Activated B cell treated with CpG ODN at 0.5 μM for 24 hours (primary cell): ENCODE measurements at places on chromosomes 11 and 22. TPM values are rescaled to one million over a fixed set of nuclear protein-coding genes. Genes with fewer than 3 reads are reported as not detected.

- no peak for DNase-seq
Measured at GRCh38 chr11:122093731-122094275, 22.2 kb downstream of the BLID start.

Gene SLCO2B1
- 0.18 and 0.42 TPM in 2 replicates for total RNA-seq

- no peak for DNase-seq
Measured at GRCh38 chr11:129023968-129024676, 81.5 kb upstream of the TP53AIP1 start.

Gene TP53AIP1
- total RNA-seq: not detected in 2 replicates

- DNase-seq: no peak
Measured at GRCh38 chr11:11538277-11538960, 83.4 kb downstream of the GALNT18 start.

DNA sequence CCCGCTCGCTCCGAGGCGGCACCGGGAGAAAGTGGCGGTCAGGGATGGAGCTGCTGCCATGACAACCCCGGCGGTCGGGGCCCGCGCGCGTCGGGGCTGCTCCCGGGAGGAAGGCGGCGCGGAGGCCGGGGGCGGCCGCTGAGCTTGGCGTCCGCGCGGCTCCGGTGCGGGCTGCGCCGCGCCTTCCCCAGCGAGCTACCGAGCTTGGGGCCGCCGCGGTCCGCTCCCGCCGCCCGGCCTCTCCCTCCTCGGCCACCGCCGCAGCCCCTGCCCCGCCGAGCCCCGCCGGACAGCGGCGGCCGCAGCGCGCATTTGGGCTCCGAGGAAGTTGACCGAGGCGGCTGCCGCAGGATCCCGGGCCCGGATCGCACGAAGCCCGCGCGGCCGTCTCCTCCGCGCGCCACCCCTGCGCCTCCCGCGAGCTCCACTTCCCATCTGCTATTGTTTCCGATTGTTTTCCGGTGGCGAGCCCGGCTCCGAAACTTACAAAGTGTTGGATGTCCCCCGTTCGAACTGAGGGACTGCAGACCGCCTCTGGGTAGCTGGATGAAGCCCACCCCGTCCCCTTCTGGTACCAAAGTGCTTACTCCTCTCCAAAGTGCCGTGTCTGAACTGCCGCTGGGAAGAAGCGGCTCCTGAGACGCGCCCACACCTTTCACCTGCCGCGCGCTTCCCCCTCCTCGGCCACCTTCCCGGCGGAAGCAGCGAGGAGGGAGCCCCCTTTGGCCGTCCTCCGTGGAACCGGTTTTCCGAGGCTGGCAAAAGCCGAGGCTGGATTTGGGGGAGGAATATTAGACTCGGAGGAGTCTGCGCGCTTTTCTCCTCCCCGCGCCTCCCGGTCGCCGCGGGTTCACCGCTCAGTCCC is 540.3 kb downstream of the NTM start:
- DNase-seq: no peak

Gene CRYBB3
- total RNA-seq: not detected in 2 replicates

- DNase-seq: no peak
Measured at GRCh38 chr11:61162092-61162941, 1.1 kb upstream of the VPS37C start.

DNA sequence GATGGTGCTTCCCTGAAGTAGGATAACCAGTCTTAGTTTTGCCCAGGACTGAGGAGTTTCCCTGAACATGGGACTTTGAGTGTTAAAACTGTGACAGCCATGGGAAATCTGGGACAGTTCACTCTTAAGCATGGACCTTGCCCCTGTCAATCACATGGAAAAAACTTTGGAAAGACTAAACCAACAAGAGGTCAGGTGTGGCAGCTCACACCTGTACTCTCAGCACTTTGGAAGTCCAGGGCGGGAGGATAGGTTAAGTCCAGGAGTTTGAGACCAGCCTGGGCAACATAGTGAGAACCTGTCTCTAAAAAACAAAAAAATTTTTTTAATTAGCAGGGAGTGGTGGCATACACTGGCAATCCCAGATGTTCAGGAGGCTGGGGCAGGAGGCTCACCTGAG is 3.3 kb upstream of the AMBRA1 start:
- no peak for DNase-seq

DNA sequence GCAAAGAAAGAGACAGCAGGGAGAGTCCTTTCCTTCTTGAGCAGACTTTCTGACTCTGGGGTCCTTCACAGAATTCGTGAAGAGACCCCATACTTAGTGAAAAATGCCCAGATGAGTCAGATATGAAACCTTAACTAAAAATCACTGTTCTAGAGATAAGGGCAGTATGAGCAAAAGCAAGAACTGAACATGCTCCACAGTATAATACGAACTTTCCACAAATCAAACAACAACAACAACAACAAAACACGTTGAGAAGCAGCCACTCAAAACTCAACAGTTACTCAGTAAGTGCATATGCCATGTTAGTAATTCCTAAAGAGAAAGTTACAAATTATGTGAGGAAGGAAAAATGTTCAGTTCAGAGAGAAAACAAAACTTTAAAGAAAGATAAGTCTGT is 44.3 kb downstream of the PITPNB start:
- no peak for DNase-seq

DNA sequence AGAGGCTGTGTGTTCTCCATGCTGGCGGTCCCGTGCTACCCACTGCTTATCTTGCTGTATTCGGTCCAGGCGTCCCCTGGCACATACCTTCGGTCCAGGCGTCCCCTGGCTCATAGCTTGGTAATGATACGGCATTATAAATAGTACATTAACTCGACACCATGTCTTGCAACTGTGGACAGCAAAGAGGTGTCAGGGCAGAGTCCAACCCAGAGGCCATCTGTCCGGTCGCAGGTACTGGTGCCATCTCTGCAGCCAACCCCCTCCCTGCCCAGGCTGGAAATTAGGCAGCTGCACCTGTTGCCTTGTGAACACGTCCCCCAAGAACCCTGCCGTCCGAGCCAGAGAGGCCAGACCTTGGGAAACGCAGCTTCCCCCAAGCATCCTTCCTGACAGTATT is 634.3 kb downstream of the BRD1 start:
- DNase-seq: no peak

Gene TMEM25
- 9.4 and 12.5 TPM in 2 replicates for total RNA-seq

Gene MIAT
- total RNA-seq: 6.6 and 7.3 TPM in 2 replicates

GRCh38 chr11:107397357-107397756 is 60.3 kb downstream of the CWF19L2 start:
- no peak for DNase-seq

Gene FGF19
- total RNA-seq: not detected in 2 replicates

Gene SLC22A12
- not detected in 2 replicates for total RNA-seq

Gene UPK3A
- 1.4 and 1.6 TPM in 2 replicates for total RNA-seq

DNA sequence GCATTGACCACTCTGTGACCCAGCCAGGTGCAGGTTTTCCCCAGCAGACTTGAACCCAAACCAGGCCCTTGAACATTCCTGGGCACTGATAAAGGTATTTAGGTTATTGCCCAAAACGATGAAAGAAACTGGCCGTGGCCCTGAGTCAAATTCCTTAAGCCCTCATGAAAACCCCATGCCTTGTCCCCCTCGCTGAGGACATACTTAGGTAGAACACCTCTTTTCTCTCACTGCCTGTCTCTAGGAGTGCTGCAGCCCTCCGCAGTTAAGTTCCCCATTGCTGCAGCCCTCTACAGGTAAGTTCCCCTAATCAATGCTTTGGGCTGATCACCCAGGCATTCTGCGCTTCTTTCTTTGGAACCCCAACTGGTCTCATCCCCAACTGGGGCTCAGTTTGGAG is 961.6 kb downstream of the TBC1D22A start:
- DNase-seq: no peak

Gene CDHR5
- not detected in 2 replicates for total RNA-seq

- no peak for DNase-seq
Measured at GRCh38 chr11:719214-720016, 13.4 kb downstream of the EPS8L2 start.

- no peak for DNase-seq
Measured at GRCh38 chr22:37333724-37334460, 51.6 kb downstream of the CYTH4 start.

Gene C11orf42
- not detected in 2 replicates for total RNA-seq

Gene APOA4
- total RNA-seq: not detected in 2 replicates

Gene TIMP3
- total RNA-seq: not detected in 2 replicates

DNA sequence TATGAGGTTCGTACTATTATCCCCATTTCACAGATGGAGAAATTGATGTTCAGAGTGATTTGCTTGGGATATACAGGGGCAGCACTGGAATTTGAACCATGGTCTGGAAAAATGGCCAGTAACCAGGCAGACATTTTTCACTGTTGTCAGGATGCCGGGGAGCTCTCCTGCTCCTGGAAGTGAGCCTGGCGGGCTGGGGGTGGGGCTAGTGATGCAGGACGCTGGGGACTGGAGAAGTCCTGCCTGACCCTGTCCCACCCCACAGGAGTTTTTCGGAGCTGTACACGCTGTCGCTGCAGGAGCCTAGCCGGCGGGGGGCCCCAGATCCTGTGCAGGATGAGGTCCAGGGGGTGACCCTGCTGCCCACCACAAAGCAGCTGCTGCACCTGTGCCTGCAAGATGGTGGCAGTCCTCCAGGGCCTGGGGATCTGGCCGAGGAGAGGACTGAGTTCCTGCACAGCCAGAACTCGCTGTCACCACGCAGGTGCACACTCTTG is 11.1 kb downstream of the SIPA1 start:
- no peak for DNase-seq

Gene OR4D5
- not detected in 2 replicates for total RNA-seq

DNA sequence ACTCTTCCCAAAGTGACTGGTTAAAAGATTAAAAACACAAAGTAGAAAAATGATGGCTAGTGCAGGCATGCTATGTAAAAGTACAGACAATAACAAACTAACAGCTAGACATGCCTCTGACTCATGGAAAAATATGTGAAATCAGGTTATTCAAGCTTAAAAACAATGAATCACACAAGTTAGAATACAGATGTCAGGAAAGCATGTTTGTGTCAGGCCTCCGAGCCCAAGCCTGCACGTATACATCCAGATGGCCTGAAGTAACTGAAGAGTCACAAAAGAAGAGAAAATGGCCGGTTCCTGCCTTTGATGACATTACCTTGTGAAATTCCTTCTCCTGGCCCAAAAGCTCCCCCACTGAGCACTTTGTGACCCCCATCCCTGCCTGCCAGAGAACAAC is 110.1 kb downstream of the NOX4 start:
- DNase-seq: no peak

DNA sequence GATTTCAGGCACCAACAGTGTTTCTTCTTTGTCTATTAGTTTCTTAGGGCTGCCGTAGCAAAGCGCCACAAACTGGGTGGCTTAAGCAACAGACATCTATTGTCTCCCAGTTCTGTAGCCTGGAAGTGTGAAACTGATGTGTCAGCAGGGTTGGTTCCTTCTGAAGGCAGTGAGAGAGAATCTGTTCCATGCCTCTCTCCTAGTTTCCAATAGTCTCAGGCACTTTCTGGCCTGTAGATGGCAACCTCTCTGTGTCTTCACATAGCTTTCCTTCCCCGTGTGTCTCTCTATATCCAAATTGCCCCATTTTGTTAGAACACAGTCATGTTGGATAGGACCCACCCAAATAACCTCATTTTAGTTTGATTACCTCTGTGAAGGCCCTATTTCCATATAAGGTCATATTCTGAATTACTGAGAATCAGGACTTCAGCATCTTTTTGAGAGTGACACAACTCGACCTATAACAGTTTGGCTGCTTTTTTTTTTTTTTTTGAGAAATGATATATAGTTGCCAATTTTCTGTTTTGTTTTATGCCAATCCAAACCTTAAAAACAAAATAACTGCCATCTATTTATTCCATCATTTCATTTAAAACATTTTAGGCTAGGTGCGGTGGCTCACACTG is 108.2 kb downstream of the SLC36A4 start:
- DNase-seq: no peak

GRCh38 chr22:45585437-45585755 is 82.7 kb downstream of the FBLN1 start:
- DNase-seq: no peak

- DNase-seq: no peak
Measured at GRCh38 chr22:49023161-49023878, 804.4 kb downstream of the BRD1 start.

Gene LIMK2
- total RNA-seq: 15.3 and 17.7 TPM in 2 replicates

- no peak for DNase-seq
Measured at GRCh38 chr11:22163394-22163797, 29.5 kb upstream of the ANO5 start.

DNA sequence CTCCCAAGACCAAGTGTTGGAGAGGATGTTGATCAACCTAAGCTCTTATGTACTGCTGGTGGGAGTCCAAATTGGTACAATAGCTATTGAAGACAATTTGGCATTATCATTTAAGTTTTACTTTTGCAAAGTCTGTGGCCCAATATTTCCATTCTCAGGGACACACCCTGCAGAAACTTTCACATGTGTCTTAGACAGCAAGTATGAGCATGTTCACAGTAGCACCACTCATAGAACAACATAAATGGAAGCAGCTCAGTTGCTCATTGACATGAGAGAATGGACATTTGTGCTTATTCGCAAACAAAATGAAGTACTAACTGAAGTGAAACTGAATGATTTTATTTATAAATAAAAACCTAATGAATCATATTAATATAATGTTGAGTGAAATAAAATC is 135.5 kb downstream of the NOX4 start:
- DNase-seq: no peak

GRCh38 chr11:19838994-19839768 is 126.5 kb downstream of the NAV2 start:
- DNase-seq: no peak

Gene TLCD5
- total RNA-seq: 0.15 and 0.22 TPM in 2 replicates

GRCh38 chr11:73326929-73327811 is 19.1 kb downstream of the ARHGEF17 start:
- DNase-seq: no peak

DNA sequence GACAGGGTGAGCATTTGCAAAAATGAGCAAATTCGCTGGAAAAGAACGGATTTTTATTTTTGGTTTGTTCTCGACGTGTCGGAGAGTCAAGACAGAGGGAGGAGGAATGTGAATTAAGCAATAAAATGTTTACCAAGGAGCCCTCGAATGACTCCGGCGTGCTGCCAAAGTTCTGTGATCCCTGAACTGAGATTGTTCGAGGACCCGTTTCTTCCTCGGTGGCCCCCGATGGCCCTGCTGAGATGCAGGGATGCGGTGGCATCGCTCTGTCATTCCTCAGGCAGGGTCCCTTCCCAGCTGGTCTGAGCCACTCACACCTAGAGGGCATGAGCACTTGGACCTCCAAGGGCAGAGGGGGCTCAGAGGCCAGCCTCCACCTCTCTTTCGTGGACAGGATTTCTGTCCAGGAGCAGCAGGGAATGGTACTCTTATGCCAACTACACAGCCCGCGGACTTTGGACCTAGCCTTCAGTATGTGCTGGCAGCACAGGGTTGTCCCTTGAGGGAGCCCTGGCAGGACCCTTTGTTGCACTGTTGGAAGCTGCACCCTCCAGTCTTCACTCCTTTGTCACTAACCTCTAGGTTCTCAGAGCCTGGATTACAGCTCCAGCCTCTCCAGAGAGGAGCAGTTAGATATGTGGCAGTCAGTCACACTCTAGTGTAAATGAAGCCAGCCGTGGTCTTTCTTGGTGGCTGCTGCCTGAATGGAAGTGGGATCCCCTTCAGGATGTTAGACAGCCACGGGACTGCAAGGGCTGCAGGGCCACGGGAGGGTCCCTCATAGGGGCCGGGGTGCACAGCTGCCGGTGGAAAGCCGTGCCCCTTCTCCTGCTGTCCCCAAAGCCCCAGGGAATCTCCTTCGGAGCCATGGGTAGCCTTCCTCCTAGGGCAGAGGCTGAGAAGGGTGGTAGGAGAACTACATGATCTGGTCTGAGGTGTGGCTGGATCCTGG is 109.4 kb upstream of the ANO1 start:
- no peak for DNase-seq

GRCh38 chr22:50184902-50185374 is 775 bp upstream of the TRABD start:
- no peak for DNase-seq
